ENCODE measurements at places on chromosomes 4 and X. TPM values are rescaled to one million over a fixed set of nuclear protein-coding genes. Genes with fewer than 3 reads are reported as not detected.

The ADH4 gene
- polyA plus RNA-seq = 0.51 TPM

DNA sequence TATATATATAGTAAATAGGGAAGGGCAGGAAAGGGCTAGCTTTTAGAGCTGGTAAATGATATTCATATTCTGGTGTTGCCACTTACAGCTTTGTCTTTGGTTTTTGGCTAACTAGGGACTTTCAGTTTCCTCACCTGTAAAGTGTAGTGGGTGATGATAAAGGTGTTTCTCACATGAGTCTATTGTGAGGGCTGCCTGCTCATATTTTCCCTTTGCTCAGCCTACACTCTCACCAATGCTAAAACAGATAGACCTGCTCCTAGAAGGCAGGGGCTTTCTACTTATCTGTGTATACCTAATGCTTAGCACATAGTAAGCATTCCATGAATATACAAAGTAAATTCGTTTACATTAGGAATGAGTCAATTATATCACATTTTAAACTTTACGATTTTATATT, 137.2 kb upstream of the HS3ST1 start:
- DNase-seq = no peak

GRCh38 chr4:25970691-25971432, 56.8 kb downstream of the SMIM20 start:
- DNase-seq = no peak

DNA sequence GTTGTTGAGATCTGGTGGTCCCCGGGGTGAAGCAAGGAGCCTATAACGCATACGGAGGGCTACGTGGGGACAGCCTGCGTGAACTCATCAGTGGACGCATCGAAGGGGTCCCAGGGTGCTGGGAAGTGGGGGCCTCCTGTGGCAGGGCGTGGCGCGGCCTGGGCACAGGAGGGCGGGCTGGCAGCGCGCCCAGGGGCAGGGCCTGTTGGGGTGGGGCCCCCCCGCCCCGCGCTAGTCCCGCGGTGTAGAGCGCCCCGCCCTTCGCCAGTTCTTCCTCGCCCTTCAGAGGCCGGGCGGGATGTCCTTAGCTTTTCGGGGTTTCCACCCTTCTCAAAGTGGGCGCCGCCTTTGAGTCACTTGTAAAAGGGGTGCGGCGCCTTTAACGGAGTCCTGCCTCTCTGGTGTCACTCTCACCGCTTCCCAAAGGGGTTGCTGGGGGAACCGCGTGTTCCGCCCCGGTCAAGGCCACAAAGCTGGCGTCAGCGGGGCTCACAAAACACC, 632 bp downstream of the PLP2 start:
- DNase-seq = no peak

The MEPE gene
- polyA plus RNA-seq = not detected

GRCh38 chrX:53039236-53039635, 9.4 kb upstream of the GPR173 start:
- no peak for DNase-seq

DNA sequence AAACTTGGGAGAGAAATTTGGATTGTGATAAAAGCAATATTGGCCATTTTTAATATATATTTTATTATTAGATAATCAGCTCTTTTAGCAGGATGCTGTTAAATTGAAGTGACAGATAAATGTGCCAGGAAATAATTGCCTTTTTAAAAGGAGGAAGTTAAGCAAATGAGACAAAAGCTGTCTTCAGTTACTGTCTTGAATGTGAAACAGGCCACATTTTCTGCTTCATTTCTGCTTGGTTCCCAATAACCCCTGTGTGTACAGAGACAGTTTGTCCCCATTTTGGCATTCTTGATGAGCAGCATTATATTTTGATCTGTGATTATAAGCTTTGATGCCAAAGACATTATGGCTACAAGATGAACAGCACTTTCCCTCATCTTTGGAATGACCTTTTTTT, 953 bp downstream of the EPGN start:
- no peak for DNase-seq
